ENCODE measurements at places on chromosomes 2 and 18. TPM values are rescaled to one million over a fixed set of nuclear protein-coding genes. Genes with fewer than 3 reads are reported as not detected.

GRCh38 chr2:26195040-26195984 lies 22.4 kb downstream of the GAREM2 start:
- DNase-seq, result no peak

GRCh38 chr2:160269365-160269764 lies 69.3 kb upstream of the ITGB6 start:
- no peak for DNase-seq

DNA sequence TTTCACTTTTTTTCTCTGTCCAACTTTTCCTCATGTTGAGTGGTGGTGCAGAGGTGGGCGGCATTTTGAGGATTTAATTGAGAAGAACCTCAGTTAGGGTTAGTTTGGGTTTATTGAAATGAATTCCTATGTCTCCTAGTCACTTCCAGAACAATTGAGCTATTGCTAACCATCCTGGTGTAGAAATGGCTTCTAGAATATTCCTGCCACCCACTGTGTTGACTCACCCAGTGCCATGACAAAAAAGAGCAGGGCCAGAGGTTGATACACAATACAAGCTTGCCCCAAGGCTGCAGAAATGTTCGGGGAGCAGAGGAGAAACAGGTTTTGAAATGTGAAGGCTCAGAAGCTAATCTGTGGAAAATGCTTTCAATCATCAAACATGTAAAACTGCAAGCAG lies 167.1 kb upstream of the TRIB2 start:
- no peak for DNase-seq

GRCh38 chr2:190869721-190870120 lies 10.9 kb upstream of the GLS start:
- no peak for DNase-seq

GRCh38 chr2:162401871-162402270 lies 57.9 kb downstream of the GCA start:
- DNase-seq, result no peak

- DNase-seq, result no peak
Measured at GRCh38 chr2:122203523-122203922, 448.1 kb downstream of the TSN start.

DNA sequence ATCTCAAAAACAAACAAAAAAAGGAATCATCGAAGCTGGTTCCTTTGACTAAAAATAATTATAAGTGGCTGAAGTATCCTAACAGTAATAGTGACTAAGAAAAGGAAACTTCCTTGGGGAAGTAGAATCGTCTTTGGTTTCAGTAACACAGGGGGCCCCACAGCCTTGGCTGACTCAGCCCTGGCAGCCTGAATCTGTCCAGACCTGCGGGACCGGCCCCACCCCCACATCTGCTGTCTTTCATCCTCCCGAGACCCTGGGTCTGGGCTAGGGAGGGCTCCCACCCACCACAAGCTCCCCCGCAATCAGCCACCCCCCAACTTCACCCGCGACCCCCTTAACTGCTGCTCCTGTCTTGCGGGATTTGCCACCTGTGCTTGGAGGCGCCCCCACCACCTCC lies 1452.6 kb upstream of the ACVR2A start:
- DNase-seq, result no peak

DNA sequence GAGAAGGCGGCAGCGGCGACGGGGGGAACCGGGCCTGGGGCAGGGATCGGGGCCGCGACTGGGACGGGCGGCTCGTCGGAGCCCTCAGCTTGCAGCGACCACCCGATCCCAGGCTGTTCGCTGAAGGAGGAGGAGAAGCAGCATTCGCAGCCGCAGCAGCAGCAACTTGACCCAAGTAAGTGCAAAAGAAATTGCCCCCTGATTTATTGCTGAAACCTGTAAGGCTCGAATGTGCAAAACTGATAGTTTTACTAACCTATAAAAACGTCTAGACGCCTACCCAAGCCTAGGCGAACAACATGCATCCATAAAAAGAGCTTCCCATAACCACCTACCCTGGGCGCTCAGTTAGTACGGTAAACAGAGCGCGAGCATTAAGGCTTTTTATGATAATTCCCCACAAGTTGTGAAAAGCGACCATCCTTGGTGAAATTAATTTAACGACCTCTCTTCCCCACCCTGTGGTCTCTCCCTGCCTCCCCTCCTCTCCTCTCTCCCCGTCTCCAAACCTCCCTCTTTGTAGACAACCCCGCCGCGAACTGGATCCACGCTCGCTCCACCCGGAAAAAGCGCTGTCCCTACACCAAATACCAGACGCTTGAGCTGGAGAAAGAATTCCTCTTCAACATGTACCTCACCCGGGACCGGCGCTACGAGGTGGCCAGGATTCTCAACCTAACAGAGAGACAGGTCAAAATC lies 1.0 kb downstream of the HOXD9 start:
- DNase-seq, result no peak

The NTSR2 gene
- 0.33 TPM for polyA plus RNA-seq

The ZNF142 gene
- polyA plus RNA-seq, result 7.0 TPM

The UBR3 gene
- 18.2 TPM for polyA plus RNA-seq

The FAM124B gene
- 2.7 TPM for polyA plus RNA-seq
